ENCODE measurements at places on chromosomes 3 and 15.

GRCh38 chr3:99716463-99716995 is 78.1 kb downstream of the COL8A1 start:
- no peak for DNase-seq

GRCh38 chr3:117080872-117081271 is 371.3 kb downstream of the TUSC7 start:
- DNase-seq: no peak

- no peak for DNase-seq
Measured at GRCh38 chr3:55795746-55796145, 308.6 kb upstream of the WNT5A start.

- no peak for DNase-seq
Measured at GRCh38 chr3:78101384-78101783, 1061.5 kb downstream of the ROBO2 start.

DNA sequence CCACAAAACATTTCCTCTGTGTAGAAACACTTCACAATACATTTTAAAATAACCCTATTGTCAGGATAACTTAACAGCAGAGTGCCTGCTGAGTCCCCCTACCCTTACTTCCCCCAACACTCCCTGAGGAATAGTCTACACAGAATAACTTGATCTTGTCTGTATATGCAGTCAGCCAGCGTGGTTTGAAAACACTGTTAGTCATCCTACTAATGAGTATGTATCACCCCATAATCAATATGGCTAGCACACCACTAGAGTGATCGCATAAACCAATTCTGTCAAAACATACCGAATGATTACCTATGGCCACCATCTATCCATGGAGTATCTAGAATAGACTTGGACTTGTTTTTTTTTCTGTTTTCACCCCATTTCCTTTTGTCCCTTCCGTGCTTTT is 152.7 kb upstream of the NECTIN3 start:
- DNase-seq: no peak

DNA sequence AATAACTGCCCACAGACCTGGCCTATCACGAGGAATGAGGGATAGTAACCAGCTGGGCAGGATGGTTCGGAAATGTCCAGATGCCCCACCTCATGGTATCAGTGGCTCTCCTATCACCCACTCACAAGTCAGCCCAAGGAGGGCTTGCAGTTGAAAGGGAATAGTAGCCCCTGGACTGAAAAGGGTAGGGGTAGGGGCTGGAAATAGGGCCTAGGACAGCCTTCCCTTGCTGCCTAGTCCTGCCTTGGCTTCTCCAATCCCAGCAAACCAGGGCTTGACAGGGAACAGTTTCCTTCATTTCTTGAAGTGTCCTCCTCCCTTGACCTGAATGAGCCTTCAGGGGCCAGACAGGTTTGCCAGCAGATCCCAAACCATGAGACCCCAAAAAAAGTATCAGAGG is 1.2 kb upstream of the CACNA2D2 start:
- DNase-seq: no peak

DNA sequence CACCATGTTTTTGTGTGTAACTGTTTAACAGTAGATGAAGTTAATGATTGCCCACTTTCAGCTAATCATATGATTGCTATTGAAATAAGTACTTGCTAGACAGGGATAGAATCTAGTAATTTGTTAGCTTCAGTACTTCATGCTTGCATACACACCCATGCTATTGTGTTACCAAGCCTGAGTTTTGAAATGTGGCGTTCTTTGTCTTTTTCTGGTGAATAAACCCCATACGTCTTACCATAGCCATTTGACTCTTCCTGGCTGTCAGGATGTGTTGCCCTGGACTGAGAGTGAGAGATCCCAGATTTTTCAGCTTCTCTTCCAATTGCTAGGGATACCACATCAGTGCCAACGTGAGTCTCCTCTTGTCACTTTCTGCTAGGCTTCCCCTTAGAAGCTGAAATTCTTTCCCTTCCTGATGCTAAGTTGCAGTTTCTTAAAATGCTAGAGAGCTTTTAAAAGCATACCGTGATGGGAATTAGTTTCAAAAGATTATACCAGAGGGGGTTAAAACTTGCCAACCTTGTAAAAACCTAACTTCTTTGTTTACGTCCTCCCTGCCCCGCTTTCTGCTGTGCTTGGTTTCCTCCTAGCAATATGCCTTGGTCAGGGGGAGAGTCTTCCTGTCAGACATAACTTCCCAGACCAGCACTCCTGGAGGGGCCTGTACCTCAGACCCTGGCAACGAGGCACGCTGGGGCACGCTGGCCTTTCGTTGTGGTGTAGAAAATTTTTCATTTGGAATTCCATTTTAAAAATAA is 62.9 kb upstream of the ULK4 start:
- no peak for DNase-seq

DNA sequence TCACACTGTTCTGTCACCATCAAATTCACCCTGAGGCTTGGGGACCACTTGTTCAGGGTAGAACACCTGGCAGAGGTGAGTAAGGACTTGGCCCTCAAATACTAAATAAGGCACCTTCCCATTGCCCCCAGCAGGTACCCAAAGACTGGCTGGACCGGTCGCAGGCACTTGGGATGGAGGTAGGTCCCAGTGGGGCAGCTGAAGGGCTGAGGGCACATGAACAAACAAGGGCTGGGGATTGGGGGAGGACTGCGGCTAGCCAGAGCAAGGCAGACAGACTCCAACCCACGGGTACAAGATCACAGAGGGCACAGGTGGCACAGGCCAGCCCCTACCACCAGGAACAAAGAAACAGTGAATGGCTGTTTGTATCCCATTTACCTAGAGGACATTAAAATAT is 1.9 kb downstream of the MRPS25 start:
- DNase-seq: no peak

- DNase-seq: no peak
Measured at GRCh38 chr3:177599326-177599725, 402.0 kb upstream of the TBL1XR1 start.

- no peak for DNase-seq
Measured at GRCh38 chr15:22966321-22967083, 13.7 kb downstream of the CYFIP1 start.

- no peak for DNase-seq
Measured at GRCh38 chr3:140627756-140628155, 50.1 kb upstream of the TRIM42 start.

- DNase-seq: no peak
Measured at GRCh38 chr15:69887009-69887408, 210.7 kb downstream of the TLE3 start.

- no peak for DNase-seq
Measured at GRCh38 chr3:183542355-183542754, 13.2 kb downstream of the KLHL6 start.

DNA sequence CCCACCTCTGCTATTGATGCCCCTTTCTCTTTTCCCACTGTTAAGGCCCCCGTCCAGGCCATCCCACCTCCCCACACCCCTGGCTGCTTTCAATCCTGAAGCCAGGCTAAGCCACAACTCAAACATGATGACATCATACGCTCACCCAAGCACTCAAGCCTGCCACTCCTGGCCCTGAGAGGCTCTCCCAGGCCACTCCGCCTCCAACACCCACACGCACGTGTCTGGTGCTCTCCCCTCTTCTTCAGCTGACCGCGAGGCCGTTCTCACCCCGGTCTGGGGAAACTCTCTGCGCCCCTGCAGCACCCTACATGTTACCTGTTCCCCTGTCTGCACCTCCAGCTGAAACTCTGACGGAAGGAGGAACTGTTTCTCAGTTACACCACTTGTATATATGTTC is 6.2 kb downstream of the ZXDC start:
- no peak for DNase-seq

DNA sequence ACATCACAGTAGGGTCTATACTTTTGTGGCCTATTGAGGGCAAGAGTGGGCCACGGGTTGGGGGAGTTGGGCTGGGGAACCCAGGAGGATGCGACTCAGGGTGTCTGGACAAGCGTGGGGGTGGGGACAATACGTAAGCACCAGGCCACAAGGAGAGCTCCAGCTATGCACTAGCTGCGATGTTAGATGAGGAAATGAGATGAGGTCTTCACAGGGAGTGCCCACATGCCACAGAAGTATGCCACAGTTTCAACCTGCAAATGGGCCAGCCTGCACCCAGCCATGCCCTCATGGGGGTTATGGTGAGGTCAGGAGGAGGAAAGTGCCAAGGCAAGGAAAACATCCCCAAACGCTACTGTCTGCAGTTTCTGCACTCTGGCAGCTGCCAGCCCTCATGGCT is 30.5 kb downstream of the CACNA2D2 start:
- DNase-seq: no peak

DNA sequence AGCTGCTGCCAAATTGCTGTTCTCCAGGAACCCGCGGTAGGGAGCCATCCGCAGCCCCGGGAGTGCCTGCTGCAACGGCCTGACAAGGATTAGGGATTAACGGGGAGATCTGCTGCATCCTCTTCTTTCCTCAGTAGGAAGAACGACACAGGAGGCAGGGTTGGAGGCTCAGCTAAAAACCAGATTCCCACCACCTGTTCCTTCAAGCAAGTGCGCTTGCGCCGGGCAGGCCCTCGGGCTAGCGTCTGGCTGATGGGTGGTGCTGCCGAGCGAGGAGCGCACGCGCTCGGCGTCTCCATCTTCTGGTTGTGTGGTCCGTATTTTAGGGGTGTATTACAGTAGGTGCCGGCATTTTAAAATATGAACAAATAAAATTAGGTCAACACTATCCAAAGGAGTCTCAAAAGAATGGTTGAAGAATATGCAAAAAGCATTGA is 25.4 kb upstream of the SLC25A26 start:
- DNase-seq: no peak

GRCh38 chr3:116067326-116067725 is 378.0 kb downstream of the LSAMP start:
- DNase-seq: no peak

DNA sequence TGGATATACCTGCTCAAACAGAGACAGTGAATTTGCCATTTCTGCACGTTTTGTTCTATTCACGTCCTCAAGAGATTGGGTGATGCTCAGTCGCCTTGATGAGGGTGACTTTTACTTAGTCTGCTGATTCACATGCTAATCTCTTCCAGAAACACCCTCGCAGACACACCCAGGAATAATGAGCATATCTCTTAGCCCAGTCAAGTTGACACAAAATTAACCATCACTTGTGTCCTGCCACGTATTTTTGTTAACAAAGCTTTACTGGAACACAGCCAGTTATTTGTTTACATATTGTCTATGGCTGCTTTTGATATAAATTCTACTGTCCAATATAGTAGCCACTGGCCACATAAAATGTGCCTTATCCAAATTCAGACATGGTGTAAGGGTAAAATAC is 218.3 kb downstream of the FHIT start:
- no peak for DNase-seq

GRCh38 chr3:194854659-194855390 is 169.1 kb downstream of the FAM43A start:
- no peak for DNase-seq

GRCh38 chr15:49678655-49679054 is 57.8 kb downstream of the DTWD1 start:
- no peak for DNase-seq

DNA sequence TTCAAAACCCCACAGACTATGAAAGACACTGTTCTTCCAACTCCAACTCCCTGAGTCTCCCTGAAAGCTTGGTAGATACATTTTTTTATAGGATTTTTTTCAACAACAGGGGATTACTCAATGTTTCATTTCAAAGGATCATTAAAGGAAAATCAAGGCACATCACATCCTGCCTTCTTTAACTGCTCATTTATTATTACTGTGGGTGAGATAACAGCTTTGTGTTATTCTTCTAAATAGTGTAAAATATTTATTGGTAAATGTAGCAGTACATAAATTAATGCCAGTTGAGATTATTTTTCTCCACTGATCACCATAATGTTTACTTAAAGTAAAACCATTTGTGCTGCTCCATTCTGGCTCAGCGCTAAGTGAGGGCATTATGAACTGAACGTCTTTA is 57.2 kb downstream of the AGBL1 start:
- DNase-seq: no peak

GRCh38 chr15:33913459-33913858 is 54.8 kb upstream of the CHRM5 start:
- no peak for DNase-seq

- no peak for DNase-seq
Measured at GRCh38 chr3:72229952-72230351, 445.0 kb upstream of the PROK2 start.

- DNase-seq: no peak
Measured at GRCh38 chr3:172604895-172605646, 81.8 kb upstream of the TNFSF10 start.

DNA sequence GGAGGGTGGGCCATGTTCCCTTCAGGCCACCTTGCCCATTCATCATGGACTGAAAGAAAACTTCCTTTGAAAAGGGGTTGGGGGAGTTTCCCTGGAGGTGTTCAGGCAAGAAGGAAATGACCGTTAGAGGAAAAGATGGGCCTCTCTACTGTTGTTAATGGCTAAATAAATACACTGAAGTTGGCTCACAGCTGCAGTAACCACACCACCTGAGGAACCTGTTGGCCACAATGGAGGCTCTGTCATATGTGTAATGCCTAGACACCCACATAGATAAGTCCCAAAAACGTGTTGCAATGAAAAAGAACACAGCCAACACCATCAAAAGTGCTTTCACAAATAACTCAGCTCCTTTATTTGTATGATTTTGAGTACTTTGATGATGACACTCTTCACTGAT is 38.2 kb upstream of the FAM3D start:
- DNase-seq: no peak

GRCh38 chr3:11346416-11346815 is 74.2 kb downstream of the ATG7 start:
- no peak for DNase-seq

- no peak for DNase-seq
Measured at GRCh38 chr3:9913601-9914000, 3.3 kb upstream of the IL17RC start.

- peak; percentile 94 for DNase-seq
Measured at GRCh38 chr3:37197810-37198371, 23.5 kb upstream of the LRRFIP2 start.

- DNase-seq: no peak
Measured at GRCh38 chr3:152256851-152257562, 11.7 kb upstream of the MBNL1 start.

DNA sequence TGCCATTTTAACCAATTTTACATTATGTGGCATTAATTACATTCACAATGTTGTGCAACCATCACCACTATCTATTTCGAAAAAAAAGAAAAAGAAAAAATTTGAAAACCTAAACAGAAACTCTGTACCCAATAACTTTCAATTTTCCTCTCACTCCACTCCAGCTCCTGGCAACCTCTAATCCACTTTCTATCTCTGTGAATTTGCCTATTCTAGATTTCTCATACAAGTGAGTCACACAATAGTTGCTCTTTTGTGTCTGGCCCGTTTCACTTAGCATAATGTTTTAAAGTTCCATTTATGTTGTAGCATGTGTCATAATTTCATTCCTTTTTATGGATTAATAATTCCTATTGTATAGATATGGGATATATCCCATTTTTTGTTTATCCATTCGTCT is 53.3 kb upstream of the TBC1D5 start:
- DNase-seq: no peak
